ENCODE measurements at places on chromosomes 5 and 9.

GRCh38 chr5:37490931-37491330 lies 111.8 kb downstream of the WDR70 start:
- DNase-seq, result no peak

DNA sequence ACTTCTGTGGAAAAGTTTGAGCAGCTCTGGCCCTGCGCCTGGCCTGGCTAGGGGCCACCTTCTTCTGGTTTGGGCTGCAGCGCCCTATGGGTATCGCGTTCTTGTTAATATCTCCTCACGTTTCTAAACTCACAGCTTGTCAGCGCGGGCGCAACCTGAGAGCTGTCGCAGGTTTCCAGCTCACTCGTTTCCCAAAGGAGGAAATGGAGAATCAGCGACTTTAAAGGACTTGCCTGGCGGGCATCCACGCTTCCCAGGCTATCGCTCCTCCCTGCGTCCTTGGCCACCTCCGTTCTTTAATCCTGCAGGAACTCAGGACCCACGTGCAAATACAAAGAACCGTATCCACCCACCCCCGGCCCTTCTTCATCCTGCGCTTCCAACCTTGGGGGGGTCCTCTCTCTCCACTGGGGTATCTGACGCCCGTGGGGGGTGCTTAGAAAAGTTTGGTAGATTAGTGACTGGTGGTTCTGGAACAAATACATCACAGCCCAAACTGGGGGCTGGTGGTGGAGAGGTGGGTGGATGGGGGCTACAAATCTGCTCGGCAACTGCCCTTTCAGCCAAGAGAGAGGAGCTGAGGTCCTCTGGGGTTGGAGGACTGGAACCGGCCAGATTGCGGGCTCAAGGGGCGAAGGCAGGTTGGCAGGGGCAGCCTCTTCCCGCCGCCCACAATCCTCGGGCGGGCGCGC lies 578 bp upstream of the PSAT1 start:
- peak; percentile 56 for DNase-seq

DNA sequence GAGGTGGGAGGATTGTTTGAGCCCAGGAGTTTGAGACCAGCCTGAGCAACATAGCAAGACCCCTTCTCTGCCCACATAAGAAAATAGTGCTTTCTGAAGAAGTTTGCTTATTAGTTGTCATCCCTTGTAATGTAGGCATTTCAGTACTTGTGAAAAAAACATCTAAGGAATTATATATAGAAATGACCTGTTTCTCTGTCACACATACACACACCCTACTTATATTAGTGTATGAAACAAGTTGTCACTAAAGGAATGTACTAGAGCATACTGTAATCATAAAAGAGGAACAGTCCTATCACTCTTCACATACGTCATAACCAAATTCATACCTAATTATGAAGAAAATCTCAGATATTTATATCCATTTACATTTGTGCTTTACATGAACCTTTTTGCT lies 122.0 kb downstream of the NIPBL start:
- DNase-seq, result no peak

DNA sequence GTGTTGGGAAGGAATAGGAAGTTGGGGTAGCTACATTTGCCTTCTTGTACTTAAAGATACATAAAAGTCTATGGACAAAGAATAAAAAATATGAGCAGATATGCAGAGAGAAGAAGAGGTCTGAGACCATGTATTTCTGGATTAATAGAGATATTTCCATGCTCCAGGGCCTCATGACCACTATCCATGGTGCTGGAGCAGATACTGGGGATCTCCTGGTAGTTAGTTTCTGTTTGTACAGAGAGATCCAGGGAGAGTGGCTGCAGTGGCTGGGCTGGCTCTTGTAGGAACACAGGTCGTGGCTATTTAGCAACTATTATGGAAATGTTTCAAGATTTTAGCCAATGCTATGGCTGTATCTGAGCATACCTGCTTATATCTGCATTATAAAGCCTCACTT lies 184.2 kb upstream of the TMEM161B start:
- DNase-seq, result no peak

GRCh38 chr9:128091571-128091970 lies 23.5 kb downstream of the SLC25A25 start:
- peak; percentile 69 for DNase-seq

Measured in head of caudate nucleus (tissue), 42 donors.